ENCODE measurements at places on chromosomes 6 and 20. TPM values are rescaled to one million over a fixed set of nuclear protein-coding genes. Genes with fewer than 3 reads are reported as not detected.
A peak's percentile ranks its signal among the peaks of the same experiment; 100 is the strongest.

DNA sequence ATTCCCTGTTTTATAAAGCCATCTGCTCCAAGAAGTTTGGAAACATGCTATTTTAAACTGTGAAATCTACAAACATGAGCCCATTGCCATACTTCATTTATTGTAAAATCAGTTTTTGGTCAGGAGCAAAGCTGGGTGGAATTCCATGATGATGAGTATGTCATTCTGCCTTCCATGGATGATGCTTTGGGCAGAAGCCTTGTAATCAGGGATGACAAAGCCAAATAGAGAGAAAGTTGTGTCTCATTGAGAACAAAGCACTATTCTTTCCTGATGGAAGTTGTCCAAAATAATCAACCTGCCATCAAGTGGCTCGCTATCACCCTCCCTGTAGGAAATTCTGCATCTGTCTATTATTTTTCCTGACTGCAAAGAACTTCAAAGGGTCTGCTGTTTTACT is 313.0 kb upstream of the DEFB112 start:
- DNase-seq = no peak

GRCh38 chr20:44839481-44839880 is 29.1 kb upstream of the RIMS4 start:
- DNase-seq = no peak

GRCh38 chr6:112466373-112467151 is 119.4 kb downstream of the RFPL4B start:
- no peak for DNase-seq

DNA sequence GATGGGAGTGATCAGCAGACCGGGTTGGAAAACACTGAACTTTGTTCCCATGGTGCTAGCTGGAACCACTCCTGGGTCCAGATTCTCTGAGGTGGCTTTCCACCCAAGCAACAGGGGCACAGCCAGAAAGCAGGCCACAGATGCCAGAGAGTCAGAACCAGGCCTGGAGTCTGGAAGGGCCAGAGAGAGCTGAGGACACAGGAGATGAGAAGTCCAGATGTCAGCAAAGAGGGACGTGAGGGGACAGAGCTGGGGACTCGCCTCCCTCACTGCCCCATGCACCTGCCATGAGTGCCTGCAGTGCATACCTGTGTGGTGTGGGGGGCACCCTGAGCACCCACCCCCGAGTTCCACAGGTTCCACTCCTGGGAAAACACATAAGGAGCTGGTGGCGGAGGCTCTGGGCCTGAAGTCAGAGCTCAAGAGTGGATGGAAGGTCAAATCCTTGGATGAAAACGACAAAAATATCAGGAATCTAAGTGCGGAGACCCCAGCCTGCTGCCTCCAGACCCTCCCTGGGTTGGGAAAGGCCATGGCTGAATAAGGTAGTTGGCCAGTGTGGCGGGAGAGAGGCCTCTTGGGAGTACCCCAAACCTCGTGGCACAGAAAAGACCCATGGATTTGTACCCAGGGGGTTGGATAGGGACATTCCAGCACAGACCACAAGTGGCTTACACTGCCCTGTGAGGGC is 224.2 kb downstream of the SYNDIG1 start:
- DNase-seq = no peak

DNA sequence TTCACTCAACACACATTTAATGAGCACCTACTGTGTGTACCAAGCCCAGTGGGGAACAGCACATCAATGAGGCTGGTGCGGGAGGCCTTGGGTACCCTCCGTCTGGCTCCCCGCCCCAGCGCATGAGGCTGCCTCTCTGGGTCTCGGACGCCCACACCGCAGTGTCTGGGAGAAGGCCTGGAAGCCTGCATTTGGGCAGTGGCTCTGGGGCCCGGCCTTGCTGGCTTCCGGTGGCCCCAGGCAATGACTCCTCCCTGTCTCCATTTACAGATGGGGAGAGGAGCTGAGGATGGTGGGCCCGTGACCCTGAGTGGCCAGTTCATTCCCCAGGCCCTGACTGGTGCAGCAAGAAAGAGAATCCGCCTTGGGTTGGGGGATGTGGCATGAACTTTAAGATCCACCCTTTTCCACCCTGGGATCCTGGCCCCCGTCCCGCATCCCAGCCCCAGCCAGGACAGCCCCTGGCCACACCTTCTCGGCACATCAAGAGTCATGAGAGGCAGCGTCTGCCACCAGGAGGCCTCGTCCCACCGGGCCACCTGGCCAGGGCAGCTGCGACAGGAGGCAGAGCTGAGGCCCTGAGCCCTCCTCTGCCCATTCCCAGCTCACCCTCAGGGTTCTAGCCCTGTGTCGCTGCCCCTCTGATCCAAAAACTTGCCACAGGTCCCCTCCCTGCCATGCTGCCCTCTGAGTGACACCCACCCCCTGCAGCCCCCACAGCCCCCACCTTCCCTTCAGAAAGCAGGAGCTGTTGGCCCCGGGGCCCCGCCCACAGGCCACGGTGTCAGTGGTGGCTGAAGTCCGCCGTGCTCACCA is 17.5 kb upstream of the MRGBP start:
- DNase-seq = no peak

GRCh38 chr6:20777801-20778200 is 243.5 kb downstream of the CDKAL1 start:
- DNase-seq = no peak

Gene APMAP
- total RNA-seq = 58.8 TPM

Gene HUS1B
- total RNA-seq = 2.2 TPM

DNA sequence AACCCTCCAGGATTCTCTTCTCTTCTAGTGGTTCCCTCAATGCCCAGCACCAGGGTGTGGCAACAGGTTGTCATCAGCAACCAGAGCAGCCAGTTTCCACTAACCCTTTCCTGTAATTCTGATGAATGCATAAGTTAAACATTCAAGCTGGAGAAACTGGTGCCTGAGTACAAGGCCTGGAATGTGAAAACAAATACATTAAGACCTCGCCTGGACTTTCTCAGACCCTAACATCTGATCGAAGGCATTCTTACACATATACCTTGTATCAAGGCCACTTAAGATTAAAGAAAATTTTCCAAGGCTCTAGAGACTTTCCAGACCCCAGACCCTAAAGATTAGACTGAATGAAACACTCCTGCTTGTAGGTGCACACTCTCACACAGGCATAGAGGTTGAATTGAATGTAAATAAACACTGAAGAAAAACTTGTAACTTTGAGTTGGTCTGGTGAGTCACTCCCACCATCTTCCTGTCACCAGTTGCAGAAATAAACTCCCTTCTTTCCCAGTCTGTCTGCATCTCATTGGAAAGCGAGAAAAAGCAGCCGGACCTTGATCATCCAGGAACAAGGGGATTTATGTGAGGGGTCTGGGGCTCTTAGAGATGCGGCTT is 9.0 kb downstream of the LRP11 start:
- no peak for DNase-seq

DNA sequence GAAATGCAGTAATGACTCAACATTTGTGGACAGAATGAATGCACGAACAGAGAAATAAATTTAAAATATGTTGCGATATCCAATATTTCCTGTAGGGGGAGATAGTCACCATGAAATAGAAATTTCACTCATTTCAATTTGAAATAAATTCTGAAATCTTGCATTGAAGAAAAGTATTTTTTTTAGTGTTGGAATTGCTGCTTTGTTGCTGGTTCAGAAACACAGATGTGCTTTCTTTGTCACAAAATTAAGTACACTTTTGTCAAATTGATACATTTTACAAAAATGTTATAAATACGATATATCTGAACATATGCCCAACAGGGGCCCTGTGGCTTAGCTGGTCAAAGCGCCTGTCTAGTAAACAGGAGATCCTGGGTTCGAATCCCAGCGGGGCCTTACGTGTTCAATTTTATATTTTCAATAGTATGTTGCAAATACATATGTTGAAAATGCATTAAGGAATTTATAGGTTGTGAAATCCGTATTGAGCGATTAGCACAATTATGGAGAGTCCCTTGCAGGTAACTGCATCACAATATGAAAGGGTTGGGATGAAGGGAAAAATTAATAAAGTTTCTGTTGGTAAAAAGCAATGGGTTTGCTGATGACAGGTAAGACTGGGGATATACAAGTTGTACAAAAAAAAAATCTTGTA is 85.4 kb upstream of the PRSS16 start:
- DNase-seq = no peak

Gene ID1
- 1.5 TPM for total RNA-seq

Gene PROKR2
- total RNA-seq = not detected

Gene MAS1
- not detected for total RNA-seq

- DNase-seq = no peak
Measured at GRCh38 chr6:34610819-34611477, 54.8 kb upstream of the SPDEF start.

- DNase-seq = no peak
Measured at GRCh38 chr6:89932245-89932802, 38.1 kb downstream of the GJA10 start.

- DNase-seq = no peak
Measured at GRCh38 chr20:19971116-19971515, 46.0 kb upstream of the NAA20 start.

DNA sequence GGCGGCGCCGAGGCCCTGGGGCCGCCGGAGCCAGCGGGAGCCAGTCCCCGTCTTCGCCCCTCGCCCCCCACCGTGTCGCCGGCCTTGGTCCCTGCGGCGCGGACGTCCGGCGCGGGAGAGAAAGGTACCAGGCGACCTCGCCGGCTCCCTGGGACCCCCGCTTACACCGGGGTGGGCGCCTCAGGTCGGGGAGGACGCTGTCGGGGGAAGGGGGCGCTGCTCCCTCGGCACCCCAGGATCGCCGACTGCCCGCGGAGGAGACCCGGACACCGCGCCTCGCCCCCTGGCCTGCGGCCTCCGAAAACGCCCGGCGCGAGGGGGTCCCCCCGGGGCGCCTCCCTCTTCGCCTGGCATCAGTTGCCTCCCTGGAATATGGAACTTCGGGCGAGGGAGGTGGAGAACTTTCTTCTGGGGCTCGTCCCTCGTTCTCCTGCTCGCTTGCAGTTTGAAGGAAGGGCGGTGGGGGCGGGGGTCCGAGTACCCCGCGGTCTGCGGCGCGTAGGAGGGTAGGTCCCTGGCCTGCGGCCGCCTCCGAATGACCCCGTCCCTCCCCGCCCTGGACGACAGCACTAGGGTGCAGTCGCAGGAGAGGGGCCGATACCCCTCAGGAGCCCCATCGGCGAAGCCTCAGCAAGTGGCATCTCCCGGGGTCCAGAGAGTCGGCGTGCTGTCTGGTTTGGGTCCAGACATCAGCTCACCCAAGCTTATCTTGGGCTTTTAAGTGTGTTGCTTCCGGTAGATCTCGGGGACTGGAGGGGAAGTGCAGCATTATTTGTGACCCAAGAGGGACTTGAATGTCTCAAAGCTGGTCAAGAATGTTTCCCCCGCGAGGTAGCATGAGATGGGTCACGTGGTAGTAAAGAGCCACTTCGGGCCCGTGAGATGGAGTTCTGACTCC is 549 bp downstream of the ANKRD6 start:
- peak; percentile 16 for DNase-seq

DNA sequence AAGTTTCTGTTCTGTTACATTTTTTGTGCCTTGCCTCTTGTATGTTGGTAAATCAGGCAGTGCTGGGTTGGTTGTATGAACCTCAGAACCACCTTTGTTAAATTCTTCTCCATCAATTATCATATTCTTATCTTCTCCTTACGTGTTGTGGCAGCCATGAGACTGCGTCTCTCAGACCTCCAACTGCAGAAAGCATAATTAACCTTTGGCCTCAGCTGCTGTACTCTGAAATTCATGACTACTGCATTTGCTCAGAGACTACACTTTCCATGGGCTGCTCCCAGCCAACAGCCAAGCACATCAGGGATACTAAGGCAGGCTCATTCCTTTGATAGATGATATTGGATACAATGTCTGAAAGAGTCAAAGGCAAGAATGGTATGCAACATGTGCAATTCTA is 15.1 kb upstream of the SNX3 start:
- DNase-seq = no peak

GRCh38 chr6:54990001-54990400 is 143.4 kb downstream of the FAM83B start:
- DNase-seq = no peak

GRCh38 chr6:2688401-2689064 is 62.2 kb downstream of the MYLK4 start:
- no peak for DNase-seq

DNA sequence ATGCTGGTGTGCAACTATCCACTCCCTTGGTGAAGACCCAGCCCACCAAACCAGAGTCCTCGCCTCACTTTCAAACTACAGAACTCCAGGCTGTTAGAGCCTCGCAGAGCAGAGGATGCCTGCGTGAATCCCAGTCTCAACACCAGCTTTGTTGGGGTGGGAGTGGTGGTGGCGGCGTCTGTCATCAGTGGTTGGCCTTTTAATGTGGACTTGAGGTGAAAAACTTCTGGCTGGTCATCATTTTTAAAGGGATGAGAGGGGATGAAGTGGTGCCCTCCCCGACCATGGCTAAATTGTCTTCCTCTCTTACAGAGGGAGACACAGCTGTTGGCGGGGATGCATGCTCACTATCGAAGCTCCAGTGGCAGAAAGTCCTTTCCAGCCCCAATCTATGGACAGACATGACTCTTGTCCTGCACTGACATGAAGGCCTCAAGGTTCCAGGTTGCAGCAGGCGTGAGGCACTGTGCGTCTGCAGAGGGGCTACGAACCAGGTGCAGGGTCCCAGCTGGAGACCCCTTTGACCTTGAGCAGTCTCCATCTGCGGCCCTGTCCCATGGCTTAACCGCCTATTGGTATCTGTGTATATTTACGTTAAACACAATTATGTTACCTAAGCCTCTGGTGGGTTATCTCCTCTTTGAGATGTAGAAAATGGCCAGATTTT is 54.9 kb downstream of the EZR start:
- DNase-seq = no peak

GRCh38 chr6:26172608-26172968 is 85.4 kb downstream of the HFE start:
- DNase-seq = no peak

DNA sequence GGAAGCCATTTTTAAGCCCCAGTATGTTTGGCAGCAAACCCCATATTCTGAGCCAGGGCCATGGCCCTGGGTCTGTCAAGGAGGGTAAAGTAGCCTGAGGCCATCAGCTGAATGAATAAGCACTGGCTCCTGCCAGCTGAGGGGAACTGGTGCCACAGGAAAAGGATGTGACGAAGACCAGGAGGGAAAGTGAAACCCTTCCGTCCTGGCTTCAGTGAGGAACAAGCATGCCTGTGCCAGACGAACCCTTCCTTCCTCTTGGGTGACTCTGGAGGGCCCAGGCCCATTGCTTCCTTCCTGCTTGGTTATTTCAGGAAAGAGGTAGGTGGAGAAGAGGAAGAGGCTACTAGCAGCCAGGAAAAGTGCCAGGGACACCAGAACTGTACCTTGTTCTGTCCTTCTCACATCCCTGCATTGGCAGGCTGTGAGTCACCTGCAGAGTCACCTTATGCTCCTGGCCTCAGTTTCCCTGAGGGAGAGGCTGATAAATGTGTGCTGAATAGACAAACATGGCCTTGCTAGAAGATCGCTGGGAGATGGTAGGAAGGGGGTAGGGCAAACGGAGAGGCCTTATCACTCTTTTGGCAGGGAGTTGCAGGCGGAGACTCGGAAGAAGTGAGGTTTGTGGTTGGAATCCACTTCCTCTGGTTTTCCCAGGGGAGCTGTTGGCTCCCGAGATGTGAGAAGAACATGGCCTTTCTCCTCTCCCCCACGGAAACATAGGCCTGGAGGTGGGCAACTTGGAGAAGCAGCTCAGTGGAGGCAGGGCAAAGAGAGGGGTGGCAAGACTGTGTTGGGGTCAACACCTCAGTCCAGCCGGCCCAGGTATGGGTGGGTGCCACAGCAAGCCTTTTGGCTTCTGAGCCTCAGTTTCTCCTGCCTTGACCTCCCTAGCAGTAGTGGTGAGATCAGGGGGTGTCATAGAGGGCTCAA is 37.4 kb downstream of the COX4I2 start:
- DNase-seq = peak; percentile 56

Gene PACRG
- total RNA-seq = not detected

- DNase-seq = no peak
Measured at GRCh38 chr6:40346246-40346645, 240.9 kb downstream of the LRFN2 start.
